Stimulated activated CD8-positive, alpha-beta memory T cell treated with anti-CD3 and anti-CD28 coated beads, Interleukin-12 subunit alpha, Interleukin-12 subunit beta, amount 100 ng/mL, for 4 hours (primary cell): ENCODE measurements at places on chromosomes 7 and 10.

DNA sequence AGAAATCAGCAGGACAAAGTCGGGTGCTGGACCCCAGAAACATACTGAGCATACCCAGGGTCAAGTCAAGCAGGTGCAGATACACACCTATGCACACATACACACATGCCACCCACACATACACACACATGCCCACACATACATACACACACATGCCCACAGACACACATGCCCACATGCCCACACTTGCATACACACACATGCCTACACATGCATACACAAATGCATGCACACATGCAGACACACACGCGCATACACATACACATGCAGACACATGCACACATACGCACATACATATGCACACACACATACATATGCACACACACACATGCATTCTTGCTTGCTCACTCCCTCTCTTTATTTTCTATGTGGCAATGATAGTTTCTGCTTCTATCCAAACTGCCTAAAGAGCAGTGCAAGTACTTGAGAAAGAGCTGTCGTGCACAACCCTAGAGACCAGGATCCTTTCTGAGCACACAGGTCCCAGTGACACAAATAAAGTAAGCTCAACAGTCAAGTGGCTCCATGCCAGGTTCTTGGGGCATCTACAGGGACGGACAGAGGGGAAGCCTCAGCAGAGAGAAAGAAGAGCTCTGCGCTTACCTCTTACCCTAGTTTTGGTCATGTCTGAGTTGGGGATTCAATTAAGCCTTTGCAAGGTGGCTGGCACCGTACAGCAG lies 83.7 kb downstream of the EBF3 start:
- DNase-seq: no peak

DNA sequence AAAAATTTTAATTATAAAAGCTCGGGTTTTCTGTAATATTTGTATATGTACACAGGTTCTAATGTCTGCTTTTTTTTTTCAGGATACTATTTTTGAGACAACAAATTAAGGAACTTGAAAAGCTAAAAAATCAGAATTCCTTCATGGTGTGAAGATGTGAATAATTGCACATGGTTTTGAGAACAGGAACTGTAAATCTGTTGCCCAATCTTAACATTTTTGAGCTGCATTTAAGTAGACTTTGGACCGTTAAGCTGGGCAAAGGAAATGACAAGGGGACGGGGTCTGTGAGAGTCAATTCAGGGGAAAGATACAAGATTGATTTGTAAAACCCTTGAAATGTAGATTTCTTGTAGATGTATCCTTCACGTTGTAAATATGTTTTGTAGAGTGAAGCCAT lies 57.9 kb upstream of the BAMBI start:
- no peak for DNase-seq

DNA sequence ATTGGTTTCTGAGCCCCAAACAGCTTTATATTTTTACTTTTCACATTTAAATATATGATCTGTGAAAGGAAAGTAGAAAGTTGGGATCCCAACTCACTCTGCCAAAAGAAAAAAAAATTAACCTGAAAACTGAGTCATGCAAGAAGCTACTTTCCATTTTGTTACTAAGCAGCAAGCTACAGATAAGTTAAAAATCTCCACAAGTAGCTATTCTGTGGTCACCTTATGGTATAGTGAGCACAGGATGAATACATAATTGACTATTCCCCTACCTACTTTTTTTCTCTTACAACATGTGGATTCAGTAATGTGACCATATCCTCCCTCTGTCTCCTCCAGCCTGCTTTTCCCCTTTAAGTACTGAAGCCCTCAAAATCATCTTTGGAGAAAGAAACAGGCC lies 30.3 kb upstream of the CREB3L2 start:
- no peak for DNase-seq

- DNase-seq: no peak
Observed at GRCh38 chr10:126058104-126058503, 161.7 kb downstream of the FANK1 start.

DNA sequence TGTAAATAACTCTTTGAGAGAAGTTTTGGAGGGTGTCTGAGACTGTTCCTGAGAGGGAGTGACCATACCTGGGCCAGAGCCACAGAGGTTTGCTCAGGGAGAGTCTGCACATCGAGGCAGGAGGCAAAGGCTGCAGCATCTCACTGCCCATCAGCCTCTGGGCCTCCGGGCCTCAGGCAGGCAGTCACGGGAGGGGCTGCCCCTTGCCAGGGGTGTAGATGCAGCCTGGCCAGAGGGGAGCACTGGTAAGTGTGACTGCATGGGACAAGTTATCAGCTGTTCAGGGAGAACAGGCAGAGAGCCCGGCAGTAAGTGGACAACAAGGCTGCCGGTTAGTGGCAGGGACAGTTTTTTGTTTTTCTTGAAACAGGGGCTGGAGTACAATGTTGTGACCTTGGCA lies 55.9 kb downstream of the ZNF467 start:
- no peak for DNase-seq

GRCh38 chr10:104816501-104816900 lies 175.4 kb downstream of the SORCS3 start:
- no peak for DNase-seq

DNA sequence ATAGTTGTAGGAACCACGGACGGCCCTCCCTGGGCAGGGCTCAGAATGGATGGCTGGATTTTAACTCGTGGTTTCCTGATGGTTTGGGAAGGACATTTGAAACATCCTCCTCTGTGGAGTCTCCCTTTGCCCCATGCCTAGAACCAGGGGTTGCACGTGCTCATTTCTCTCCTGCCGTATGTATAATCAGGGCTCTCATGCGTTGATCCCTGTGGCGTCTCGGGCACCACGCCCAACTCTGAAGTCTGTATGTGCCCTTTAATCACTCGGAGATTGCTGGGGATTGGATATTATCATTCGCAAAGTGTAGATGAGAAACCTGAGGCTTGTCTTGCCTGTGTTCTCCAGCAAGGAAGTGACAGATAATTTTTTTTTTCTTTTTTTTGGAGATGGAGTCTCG lies 257.1 kb downstream of the CAMK1D start:
- no peak for DNase-seq

GRCh38 chr10:133274751-133275683 lies 1.7 kb downstream of the ADAM8 start:
- DNase-seq: peak; percentile 76

DNA sequence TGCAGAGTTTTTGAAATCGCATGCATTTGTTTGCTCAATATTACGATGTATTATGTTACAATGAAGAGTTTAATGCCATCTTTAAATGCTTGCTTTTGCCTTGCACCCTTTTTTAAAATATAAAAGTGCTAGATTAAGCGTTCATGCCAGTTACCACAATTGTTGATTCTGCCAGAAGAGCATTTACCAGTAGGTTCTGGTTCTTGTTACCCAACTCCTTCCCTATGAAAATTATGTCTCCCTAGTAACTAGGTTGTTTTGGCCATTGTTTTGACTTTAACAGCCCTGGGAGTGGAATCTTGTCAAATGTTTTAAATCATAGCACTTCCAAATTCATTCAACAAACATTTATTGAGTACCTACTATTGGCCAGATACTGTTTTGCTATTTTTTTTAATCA lies 32.8 kb upstream of the CDK14 start:
- no peak for DNase-seq

- DNase-seq: no peak
Observed at GRCh38 chr10:132510174-132510611, 27.4 kb upstream of the INPP5A start.

DNA sequence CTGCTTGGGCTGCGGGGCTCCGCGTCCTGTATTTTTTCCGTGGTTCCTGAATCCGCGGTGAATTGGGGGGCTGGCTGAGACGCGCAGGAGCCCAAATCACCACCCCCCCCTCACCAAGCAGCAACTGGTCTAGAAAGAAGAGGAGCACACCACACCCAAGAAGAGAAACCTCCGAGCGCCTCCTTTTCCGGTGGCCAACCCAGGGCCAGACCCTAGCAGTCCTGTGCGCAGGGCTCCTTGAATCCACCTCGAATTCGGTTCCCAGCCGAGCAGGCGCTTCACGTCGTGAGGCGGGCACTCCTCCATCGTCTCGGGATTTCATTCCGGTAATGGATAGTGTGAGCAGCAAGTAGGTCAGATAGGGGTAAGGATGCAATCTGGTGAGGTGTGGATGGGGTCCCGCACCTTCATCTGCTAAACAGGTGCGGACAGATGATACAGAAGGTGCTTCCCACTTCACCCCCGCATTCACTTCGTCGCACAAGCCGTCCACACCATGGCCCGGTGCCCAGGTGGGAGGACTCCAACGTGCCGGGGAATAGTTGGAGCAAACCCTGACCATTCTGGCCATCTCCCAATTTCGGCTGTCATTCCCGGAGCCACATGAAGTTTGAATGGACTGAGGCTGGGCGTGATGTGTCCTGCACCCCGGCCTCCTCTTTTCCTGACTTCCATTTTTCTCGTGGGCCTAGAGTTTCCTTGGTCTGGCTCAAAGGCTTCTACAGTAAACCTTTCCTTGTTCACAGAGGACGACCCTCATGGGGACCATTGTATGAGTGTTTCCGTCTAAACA lies 19.8 kb upstream of the ZNF273 start:
- DNase-seq: no peak
